Activated naive CD4-positive, alpha-beta T cell (primary cell): ENCODE measurements at places on chromosomes 6 and 20.

GRCh38 chr6:159916237-159916636 lies 25.4 kb downstream of the MAS1 start:
- no peak for DNase-seq

DNA sequence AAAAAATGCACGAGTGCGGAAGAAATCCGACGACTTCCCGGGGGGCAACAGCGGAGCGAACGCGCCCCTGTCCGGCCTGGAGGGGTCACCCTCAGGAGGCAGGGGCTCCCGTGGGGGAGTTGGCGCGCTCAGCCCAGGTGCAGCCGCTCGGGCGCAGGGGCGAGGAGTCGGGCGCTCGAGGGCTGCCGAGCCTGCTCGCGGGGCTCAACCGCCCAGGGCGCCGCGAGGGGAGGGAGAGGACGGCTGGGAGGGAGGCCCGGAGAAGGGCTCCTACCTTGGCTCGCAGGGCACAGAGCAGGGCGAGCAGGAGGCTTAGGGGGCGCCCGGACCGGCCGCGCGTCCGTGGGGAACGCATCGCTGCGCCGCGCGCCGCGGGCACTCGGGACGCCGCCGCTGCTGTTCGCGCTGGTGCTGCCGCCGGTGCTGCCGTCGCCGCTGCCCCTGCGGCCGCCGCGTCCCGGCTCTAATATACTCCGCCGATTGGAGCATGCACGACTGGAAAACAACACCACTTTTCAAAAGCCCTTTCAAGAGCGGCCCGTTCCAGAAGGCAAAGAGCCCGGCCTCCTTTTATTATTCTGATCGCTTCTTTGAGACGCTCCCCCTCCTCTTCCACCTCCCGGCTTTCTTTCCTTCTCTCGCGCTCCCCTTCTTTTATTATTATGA lies 490 bp downstream of the JAG1 start:
- DNase-seq: no peak

DNA sequence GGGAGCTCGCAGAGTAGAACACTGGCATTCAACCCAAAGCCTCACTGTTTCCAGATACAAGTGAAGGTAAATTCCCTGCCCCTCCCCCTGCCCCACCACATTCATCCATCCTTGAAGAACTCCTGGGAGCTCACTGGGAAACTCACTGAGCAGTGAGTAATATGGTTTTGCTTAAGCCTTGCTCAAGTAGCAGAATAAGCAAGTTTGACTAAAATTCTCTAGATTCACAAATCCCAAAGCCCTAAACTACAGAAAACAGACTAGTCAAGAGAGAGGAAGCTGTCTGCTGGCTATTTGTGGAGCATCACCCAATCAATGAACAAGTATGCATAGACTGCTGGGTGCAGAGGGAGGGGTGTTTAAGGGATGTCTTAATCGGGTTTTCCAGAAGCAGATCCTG lies 82.1 kb downstream of the UNC5CL start:
- no peak for DNase-seq

- no peak for DNase-seq
Measured at GRCh38 chr6:45851034-45851400, 164.6 kb downstream of the CLIC5 start.

GRCh38 chr20:48718786-48719578 lies 108.8 kb downstream of the PREX1 start:
- no peak for DNase-seq
